ENCODE measurements at places on chromosomes 13 and 19.
A peak's percentile ranks its signal among the peaks of the same experiment; 100 is the strongest.

DNA sequence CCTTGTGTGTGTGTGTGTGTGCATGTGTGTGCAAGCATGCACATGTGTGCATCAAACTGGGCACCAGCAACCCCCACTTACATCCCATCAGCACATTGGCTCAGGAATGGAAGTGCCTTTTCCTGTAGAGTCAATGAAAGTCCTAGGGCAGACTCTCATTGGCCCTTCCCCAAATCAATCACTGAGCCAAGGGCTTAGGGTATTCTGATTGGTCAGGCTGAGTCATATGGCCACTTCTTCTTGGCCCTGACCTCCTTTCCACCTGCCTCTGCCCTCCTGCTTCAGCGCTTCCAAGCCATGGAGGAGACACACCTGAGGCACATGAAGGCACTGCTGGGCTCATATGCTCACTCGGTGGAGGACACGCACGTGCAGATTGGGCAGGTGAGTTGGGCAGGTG is 20.9 kb downstream of the FCHO1 start:
- DNase-seq = no peak

- no peak for DNase-seq
Observed at GRCh38 chr13:44605721-44606120, 29.6 kb upstream of the TSC22D1 start.

GRCh38 chr19:8615024-8615423 is 4.5 kb upstream of the ADAMTS10 start:
- DNase-seq = no peak

DNA sequence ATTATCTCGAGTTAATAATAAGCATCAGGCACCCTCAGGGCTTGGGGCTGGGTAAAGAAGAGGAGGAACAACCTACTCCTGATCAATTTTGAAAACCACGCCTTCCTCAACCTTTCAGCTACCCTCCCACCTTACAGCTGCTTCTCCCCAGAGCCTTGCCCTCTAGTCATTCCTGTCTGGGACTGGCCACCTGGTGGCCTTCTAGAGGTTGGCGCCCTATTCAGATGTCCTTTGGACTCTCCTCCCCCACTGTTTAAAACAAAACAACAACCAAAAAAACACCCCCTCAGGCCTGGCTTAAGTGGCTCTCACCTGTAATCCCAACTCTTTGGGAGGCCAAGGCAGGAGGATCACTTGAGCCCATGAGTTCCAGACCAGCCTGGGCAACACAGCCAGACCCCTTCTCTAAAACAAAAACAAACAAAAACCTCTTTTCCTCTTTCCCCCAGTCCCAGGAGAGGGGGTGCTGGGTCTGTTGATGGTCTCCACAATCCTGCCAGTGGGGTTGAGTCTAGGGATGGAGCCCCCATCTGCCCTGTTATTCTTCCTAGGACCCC is 62.3 kb downstream of the CCDC70 start:
- DNase-seq = no peak

DNA sequence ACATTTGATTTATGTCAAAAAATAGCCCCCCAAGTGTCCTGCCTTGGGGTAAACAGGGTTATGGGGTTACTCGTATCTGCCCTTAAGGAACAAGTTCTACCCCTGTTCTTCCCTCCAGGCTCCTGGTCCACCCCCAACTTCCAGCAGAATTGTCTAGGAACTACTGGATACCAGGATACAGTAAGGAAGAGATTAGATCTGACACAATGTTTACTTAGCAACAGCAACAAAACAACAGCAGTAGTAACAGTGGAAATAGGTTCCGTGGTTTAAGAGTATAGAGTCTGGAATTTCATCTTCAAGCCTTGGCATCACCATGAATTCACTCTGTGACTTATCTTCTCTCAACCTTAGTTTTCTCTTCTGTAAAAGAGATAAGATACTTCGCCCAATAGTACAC is 1.7 kb upstream of the FAM98C start:
- no peak for DNase-seq

DNA sequence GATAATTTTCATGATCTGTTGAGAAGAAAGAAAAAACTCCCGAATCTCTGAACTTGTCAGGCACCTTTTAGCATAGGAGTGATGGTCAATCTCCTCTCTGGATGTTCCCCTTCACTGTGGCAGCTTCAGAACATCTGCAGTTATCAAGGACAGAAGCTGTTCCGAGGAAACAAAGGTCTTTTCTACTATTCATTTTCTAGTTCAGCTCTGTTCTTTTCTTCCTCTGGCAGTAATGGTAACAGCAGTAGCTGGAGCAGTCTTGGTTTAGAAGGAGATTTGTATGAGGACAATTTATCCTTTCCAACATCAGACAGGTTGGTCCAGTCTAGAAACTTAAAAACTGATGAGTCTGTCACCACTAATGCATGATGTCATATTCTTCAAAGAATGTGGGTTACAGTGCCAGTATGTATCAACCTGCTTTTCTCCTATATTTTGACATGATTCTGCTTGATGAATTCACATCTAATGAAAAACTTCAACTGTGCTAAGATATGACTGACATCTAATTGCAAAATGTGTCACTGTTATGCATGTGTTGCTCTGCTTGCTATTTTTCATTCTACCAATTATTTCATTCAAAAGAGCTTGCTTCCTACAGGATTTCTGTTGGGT is 41.0 kb downstream of the AKAP11 start:
- DNase-seq = no peak

DNA sequence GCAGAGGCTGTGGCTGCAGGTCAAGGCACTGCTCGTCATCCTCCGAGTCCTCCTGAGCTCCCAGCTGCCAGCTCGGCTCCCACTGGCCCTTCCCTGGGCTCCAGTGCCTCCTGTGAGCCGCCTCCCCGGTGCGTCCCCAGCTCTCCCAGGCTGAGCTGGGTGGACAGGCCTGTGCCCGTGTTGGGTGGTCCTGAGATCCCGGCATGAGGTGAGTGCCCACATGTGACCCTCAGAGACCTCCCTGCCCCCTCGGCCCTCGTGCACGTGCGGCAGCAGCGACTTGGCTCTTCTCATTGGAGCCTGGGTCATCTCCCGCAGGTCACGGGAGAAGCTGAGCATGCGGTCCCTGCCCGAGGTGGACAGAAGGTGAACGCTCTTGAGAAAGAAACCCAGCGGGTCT is 15.4 kb downstream of the ADAT3 start:
- DNase-seq = no peak

- DNase-seq = no peak
Observed at GRCh38 chr13:30404207-30404606, 18.1 kb upstream of the UBE2L5 start.

- peak; percentile 91 for DNase-seq
Observed at GRCh38 chr19:40690693-40691420, 406 bp upstream of the NUMBL start.

DNA sequence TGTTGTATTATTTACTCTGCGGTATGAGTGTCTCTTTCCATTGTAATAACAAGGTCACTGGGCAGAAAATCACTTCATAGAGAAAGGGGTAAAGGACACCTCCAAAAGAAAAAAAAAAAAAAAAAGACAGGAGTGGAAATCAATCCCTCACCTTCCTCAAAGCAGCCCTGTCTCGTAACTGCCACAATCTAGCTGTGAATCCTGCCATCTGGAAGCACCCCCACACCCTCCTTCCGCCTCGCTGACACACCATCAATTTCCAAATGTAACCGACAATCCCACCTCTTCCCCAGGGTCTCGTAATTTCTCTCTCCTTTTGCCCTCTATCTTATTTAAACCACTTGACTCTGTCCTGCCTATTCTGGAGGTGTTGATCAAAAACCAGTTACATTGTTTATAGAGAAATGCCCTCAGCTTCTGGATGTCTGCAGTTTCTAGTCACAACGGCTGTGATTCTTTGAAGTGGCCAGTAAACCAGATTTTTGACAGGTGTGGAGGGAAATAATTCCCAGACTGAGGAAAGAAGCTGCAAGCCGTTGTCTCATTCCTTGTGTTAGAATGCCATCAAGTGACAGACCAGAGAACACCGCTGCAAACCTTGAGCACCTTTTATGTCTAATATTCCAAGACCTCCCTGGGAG is 9.1 kb upstream of the POP4 start:
- DNase-seq = peak; percentile 9

DNA sequence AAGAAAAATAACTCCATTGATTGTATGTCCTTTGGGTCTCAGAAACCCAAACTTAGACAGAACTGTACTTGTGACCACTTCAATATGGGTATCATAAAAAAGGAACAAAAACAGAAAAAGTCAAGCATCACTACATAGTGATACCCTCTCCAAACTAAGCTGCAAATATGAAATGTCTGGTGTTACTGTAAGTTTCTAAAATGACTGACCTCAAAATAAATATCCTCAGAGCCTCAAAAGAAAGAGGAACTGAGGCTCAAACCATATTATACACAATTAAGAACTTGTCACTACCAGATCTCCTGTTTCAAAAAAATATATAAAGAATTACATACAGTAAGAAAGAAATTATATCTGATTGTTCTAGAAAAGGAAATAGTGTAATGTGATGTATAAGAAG is 787.9 kb upstream of the KLHL1 start:
- DNase-seq = no peak

DNA sequence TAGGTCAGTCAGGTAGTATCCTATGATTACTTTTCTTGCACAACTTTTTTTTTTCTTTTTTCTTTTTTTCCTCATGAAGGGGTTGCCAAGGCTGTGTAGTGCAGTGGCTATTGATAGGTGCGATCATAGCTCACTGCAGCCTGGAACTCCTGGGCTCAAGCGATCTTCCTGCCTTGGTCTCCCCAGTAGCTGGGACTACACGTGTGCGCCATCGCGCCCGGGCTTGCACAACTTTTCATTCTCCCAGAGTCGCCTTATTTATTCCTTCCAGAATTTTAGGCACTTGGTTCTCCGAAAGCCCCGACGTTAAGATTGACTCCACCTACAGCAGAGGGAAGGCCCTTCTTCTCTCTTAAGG is 867 bp upstream of the ZNF613 start:
- no peak for DNase-seq

DNA sequence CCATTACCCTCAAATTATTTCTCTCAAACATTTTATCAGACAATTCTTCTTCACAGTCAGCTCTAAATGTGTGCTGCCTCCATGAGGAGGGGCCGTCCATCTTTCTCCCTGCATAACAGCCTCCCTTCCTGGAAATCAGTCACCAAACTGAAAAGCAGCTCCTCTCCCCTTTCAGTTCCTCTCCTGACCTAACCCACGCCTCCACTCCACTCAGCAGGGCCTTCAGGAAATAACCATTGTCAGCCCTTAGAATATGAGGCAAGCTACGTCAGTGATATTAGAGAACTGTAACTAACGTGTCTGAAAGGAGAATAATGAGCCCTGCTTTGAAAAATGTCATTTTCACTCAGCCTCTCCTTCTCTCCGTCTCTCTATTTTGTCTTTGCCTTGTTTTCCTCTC is 116.2 kb downstream of the OLFM4 start:
- DNase-seq = no peak

DNA sequence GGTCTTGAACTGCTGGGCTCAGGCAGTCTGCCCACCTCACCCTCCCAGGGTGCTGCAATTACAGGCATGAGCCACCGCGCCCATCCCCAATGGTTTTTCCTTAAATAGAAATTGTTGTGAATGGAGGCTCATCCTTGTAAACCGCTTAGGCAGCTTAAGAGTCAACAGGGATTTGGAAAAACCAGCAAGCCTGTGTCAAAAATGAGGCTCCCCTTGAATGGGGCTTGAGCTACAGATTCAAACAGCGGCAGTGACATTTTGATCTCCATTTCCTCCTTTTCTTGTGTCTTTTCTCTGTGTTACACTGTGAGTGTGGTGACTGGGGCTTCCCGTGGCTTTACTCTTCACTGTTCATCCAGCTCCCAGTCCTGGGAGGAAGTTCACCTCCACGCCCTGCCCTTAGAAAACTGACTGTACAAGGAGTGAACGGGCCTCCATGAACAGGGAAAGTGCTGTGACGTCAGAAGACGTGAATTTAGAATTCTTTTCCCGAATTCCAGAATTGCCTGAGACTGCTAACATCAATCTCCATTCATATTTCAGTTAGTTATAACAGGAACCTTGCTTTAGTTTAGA is 15.3 kb upstream of the RAB8A start:
- DNase-seq = no peak

DNA sequence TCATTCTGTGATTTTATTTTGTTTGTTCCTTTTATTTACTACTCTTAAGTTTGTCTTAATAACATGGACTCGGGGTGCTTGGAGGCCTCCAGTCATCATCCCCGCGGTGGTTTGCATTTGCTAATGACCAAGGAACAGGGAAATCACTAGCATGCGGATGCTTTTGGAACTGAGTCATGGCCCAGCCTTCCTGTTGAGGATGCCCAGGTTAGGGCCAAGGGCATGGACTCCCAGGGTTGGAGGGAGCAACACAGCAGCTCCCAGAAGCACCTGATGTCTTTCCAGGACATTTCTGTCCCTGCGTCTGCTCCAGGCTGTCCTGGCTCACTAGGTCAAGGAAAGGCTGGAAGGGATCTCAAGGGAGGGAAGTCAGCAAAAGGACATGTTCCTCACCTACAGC is 423.7 kb upstream of the TSHZ3 start:
- no peak for DNase-seq

DNA sequence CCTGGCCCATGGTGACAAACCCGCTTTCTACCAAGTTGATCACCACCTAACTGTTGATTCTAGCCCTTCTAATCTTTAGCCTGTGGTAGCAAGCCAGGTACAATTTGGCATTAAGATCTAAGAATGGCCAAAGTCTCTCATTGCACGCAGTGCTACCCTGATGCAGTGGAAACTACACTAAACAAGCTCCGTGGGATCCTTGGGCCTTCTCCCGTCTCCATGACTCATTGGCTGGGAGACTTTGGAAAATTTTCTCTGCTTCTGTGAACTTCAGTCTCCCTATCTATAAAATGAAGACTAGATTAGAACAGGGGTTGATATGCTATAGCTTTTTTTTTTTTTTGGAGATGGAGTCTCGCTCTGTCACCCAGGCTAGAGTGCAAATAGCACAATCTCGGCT is 223.0 kb downstream of the TSHZ3 start:
- DNase-seq = no peak

DNA sequence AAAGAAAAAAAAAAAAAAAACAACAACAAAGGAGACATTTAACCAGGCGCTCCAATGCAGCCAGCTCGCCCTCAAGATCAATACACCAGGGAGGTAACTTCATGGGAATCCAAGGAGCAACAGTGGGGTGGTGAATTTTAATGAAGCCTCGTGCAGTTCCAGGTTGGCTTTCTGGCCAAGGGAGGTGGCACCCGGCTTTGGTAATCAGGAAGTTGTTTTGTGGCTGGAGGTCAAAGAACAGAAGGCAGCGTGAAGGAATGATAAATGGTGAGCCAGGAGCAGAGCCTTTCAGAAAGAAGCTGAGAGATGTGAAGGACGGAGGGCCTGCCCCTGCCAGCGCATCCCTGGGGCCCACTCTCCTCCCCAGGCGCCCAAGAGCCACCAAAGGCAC is 188.2 kb upstream of the TSC22D1 start:
- DNase-seq = no peak

DNA sequence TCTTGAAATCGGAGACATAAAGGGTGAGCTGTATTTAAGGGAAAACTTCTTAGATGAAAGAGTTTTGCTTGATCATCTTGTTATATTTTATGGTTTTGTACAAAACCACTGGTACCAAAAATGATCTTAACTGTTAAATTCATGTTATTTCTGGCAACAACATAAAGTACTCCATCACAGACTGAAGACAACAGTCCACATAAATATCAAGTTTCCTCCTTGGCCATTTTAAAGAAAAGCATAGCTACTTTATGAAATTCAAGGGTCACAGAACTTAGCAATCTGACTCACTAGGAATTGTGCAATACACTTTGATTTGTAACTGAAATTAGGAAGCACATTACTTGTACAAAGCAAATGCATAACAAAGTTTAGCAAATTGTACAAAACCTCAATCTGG is 66.3 kb downstream of the TBC1D4 start:
- DNase-seq = no peak

Measured in COR-L47 (cell line).